ENCODE measurements at places on chromosomes 16 and 17. TPM values are rescaled to one million over a fixed set of nuclear protein-coding genes. Genes with fewer than 3 reads are reported as not detected.

PPP1R1B gene
- 0.89 TPM for total RNA-seq

IL32 gene
- total RNA-seq, result 2.9 TPM

TMEM238L gene
- not detected for total RNA-seq

ITPRIPL2 gene
- 13.8 TPM for total RNA-seq

PRAC2 gene
- not detected for total RNA-seq

IRF8 gene
- 2.0 TPM for total RNA-seq

OR2C1 gene
- total RNA-seq, result 0.19 TPM

PYY gene
- total RNA-seq, result 1.1 TPM

SMIM22 gene
- not detected for total RNA-seq

RAB40C gene
- total RNA-seq, result 29.0 TPM

All from progenitor cell of endocrine pancreas (in vitro differentiated cells).